ENCODE measurements at places on chromosomes 1 and 21.

GRCh38 chr1:20197329-20197791 is 11.0 kb upstream of the PLA2G2C start:
- no peak for DNase-seq

GRCh38 chr1:193110864-193111263 is 5.7 kb upstream of the GLRX2 start:
- no peak for DNase-seq

DNA sequence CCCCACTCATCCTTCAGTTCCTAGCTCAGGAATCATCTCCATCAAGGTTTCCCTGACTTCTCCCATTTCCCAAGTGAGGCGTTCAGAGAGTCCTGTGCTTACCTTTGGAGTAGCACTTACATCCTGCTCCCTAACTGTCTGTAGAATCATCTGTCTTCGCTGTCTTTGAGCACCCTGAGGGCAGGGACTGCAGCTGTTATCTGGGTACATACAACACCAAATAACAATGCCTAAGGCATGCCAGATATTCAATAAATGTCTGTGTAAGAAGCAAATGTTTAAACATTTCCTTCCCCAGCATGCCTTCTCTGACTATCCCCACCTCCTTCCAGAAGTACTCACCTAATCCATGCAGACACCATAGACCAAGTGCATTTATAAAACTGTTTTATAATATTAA is 65.4 kb downstream of the JAK1 start:
- no peak for DNase-seq

GRCh38 chr1:62361431-62361830 is 42.2 kb upstream of the KANK4 start:
- DNase-seq: no peak

- no peak for DNase-seq
Measured at GRCh38 chr1:115969509-115969908, 6.8 kb upstream of the SLC22A15 start.

All from SW480 (cell line).